Ecto neural progenitor cell (in vitro differentiated cells): ENCODE measurements at places on chromosomes 5 and 9.

- no peak for DNase-seq
Measured at GRCh38 chr5:137622850-137623249, 113.0 kb downstream of the KLHL3 start.

- DNase-seq = no peak
Measured at GRCh38 chr5:31720004-31720403, 81.1 kb downstream of the PDZD2 start.

- DNase-seq = no peak
Measured at GRCh38 chr9:91336786-91337185, 24.9 kb downstream of the AUH start.

DNA sequence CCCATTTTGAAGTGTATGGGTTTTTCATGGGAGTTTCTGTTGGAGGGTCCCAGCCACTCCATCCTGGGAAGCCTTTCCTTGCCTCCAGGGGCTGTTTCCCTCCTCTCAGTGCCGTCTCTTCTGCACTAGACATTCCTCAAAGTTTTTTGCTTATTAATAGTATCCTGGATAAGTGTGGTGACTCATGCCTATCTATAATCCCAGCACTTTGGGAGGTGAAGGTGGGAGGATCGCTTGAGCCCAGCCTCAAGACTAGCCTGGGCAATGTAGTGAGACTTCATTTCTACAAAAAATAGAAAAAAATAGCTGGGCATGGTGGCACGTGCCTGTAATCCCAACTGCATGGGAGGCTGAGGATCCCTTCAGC, 43.1 kb downstream of the RALGPS1 start:
- DNase-seq = no peak

GRCh38 chr5:179823937-179824744, 3.4 kb downstream of the SQSTM1 start:
- DNase-seq = no peak

DNA sequence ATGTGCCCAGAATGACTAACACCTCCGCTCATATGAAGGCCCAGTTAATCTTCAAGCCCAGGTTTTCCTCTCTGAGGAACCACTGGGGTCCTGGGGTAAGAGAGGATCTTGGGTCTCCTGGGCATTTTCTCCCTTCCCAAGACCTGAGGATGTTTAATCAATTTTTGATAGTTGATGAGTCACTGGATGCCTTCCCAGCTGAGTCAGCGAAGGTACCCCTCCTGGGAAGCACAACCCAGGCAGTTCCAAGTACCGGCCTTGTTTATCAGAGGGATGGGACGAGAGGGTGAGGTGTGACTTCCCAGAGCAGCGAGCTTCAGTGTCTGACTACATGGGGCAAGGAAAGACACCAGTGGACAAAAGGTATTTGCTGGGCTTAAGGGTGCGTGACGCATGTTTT, 119.6 kb upstream of the IL12B start:
- DNase-seq = no peak

- no peak for DNase-seq
Measured at GRCh38 chr5:154086641-154087040, 47.9 kb downstream of the MFAP3 start.

DNA sequence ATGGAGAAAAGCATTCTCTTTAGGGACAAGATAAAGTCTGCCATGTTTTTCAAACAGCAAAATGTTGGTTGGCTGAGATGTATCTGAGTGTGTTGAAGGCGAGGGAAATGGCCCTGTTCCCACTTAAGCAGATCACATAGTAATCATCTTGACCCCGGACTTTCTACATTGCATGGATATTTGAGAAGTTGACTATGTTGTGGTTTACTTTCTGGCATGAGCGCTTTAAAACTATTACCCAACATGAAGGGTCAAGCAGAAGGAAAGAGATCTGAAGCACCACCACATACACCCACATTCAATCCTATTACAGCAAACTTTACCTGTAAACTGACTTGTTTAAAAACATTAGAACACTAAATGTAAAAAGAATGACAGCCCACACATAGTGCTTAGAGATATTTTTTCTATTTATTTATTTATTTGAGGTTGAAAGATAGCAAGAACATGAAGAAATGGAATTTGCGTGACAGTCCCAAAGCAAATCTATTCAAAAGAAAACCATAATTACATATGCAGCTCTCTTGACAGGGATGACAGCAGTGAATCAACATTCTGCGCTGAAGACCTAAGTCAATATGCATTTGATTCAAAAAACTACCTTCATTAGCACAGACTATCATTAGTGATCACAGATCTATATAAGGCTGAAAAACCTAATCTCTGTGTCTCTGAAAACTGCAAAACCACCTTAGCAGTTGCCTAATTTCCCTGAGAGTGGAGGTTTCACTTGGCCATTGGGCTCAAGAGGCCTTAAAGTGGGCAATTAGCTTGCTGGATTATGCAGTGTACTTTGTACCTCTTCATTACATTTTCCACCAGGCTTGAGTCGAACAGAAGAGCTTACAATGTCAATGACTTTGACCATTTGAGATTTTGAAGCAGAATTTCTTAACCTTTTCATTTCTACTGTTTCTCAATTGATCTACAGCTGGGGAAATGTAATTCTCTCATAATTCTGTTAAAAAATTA, 195.0 kb downstream of the PDE4D start:
- DNase-seq = no peak

DNA sequence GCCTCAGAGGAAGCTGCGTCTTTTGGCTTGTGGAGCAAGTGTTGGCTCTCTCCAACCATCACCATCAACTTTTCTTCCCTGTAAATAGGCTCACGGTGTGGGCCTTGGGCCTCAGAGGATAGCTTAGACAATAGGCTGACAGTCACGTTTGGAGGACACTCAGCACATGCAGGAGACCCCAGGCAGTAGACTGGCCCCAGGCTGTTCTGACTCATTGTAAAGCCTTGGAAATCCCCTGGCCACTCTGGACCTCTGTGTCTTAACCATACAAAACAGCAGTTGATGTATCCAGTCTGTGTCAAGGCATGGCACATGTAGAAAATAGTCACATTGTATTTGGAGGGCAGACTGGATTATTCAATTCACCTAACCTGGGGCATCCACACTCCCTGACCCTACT, 18.6 kb downstream of the CD74 start:
- DNase-seq = no peak

DNA sequence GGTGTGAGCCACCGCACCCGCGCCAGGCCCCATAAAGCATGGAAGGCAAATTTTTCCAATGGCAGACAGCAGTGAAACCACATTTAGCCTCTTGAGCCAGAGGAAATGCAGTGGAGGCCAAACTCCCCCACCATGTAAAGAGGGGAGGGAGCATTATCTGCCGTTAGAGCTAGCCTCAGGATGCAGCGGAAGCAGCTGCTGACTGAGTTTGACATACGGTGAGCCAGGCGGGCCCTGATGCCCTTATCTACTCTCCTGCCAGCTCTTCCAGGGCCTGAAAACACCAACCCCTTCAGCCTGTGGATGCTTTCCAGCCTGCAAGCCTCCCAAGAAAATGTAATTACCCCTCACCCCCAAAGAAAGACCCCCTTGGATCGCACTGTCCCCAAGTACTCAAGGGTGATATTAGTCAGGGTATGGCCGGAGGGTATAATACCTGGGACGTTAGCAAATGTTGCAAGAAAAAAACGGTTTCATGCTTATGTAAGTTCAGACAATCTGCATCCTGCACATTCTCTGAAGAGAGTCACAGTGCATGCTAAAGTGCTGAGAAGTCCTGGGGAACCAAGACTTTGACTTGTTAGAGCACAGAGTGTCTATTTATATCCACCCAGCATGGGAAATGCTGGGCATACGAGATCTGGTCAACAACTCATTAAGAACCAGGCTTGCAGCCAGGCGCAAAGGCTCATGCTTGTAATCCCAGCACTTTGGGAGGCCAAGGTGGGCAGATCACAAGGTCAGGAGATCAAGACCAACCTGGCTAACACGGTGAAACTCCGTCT, 11.3 kb upstream of the GGTA1 start:
- no peak for DNase-seq

DNA sequence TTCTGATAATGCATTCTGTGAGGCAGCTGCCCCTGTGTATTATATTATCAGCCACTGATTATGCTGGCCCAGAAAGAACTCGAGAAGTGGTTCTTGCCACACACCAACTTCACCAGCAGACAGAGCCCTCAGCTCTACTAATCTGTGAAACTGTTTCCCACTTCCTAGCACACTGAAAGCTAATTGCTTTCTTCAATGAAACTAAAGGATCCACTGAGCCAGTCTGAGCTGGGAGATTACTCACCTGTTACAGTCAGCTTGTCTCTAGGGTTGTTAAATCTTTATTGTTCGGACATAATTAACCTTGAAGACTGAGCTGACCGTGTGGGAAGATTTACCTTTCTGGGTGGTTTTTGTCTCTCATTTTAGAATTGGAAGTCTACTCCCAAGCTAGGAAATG, 263.2 kb downstream of the KCTD16 start:
- no peak for DNase-seq

DNA sequence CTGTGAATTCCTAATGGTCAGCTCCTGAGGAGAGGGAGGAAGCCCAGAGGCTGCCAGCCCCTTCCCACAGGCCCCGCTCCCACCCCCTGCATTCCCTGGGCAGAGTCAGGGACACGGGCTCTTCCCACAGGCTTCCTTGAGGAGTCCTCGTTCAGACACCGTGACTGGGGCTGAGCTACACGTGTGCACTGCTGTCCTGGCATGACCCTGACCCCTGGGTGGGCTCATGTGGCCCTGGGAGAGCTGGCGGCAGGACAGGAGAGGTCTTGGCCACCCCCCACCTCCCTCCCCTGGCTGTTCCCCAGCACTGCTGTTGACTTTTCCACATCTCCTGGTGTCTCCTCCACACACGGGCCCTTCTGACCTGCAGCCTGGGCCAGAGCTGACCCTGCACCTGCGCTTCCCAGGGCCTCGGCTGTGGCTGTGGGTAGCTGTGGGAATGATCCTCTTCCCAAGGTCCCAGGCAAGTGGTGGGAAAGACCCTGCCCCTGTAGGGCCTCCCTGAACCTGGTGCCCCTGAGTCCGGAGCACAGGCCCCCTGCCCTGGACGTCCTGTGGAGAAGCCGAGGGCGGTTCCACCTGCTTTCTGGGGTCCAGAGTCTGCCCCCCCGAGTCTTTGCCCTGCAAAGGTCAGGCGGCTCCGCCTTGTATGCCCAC, 56.5 kb upstream of the NKD2 start:
- DNase-seq = peak; percentile 37

GRCh38 chr5:153222936-153223335, 267.5 kb upstream of the GRIA1 start:
- DNase-seq = no peak

GRCh38 chr5:15834596-15835245, 334.7 kb downstream of the FBXL7 start:
- DNase-seq = no peak

- DNase-seq = no peak
Measured at GRCh38 chr9:19675492-19675891, 113.3 kb downstream of the SLC24A2 start.

DNA sequence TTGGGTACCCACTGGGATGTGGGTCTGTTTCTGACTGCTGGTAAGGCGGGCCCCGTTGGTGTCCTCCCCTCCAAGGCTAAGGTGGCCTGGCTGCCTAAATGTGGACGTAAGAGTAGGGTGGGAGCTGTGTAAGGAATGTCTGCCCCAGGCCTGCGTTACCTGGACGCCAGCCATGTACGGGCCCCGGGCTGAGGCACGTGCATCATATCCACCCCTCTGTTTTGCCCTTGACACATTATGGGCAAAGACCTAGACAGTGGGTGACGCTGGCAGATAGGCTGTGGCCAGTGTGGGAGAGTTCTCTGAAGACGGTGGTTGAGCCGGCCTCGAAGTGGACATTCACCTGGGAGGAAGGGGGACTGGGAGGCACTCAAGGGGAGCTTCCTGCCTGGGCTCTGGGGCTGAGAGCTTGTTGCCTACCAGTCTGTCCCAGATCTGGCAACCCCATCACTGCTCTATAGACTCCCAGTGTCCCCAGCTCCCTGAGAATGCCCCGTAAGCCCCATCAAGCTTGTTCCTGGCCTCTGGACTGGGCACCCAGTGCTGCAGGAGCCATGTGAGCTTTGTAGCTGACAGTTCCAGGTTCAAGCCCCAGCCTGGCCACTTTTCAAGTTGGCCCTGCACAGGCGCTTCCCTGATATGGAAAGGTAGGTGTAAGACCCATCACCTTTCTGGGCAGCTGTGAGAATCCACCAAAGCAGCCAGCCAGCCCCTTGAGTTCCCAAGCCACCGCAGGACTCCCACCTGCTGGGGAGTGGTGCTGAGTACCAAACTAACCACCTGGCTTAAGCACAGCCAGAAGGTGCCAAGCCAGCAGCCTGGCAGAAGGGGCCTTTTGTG, 3.2 kb upstream of the PRR7 start:
- DNase-seq = no peak

- no peak for DNase-seq
Measured at GRCh38 chr9:124880501-124880900, 18.6 kb downstream of the ARPC5L start.

- no peak for DNase-seq
Measured at GRCh38 chr5:50763351-50763750, 96.9 kb downstream of the PARP8 start.

GRCh38 chr5:56816546-56817081, 1.3 kb downstream of the MAP3K1 start:
- DNase-seq = peak; percentile 76

DNA sequence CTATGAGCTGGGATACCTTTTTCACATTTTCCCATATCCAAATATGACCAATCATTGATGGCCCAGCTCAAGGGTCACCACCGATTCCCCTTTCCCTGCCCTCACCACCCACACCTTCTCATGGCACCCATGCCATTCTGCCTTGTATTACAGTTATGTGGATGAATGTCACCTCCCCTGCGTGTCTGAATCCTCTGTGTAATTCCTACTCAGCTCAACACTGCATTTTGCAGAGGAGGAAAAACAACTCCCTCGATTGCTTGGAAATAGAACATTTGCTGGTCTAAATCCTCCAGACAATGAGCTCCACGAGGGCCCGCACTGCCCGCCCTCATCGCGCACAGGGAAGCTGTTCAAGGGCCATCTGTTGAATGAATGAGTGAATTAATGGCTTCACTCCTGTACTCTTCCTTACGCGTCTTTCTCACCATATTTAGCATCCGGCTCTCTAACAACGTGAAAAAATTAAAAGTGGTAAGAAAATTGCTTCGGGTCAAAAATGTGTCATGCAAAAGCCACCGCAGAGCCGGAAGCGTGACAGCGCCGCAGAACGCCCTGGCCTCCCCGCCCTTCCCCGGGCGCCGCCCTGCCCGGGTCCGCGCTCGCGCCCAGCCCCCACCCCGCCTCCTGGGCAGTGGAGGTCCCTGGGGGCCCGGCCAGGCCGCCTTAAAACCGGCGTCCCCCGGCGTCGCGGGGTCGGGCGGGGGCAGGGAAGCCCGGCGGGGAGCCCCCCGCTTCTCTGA, 704 bp downstream of the SUSD1 start:
- peak; percentile 61 for DNase-seq

DNA sequence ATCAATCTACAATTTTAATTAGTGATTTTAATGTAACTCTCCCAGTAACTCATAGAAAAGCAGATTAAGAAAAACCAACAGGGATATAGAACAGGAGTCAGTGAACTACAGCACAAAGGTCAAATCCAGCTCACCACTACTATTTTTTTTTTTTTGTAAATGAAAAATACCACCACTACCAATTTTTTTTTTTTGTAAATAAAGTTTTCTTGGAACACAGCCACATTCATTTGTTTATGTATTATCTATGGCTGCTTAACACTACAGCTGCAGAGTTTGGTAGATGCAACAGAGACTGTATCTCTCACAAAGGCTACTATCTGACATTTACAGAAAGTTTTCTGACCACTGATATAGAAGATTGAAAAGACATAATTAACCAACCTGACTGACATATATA, 11.7 kb downstream of the ZNF510 start:
- no peak for DNase-seq

- DNase-seq = peak; percentile 40
Measured at GRCh38 chr9:133759146-133759900, 21.2 kb upstream of the SARDH start.

GRCh38 chr5:41539454-41539853, 29.1 kb upstream of the PLCXD3 start:
- DNase-seq = no peak
